BJ (cell line): ENCODE measurements at places on chromosomes 11 and 22. TPM values are rescaled to one million over a fixed set of nuclear protein-coding genes. Genes with fewer than 3 reads are reported as not detected.

- DNase-seq, result no peak
Measured at GRCh38 chr11:75878933-75879332, 63.9 kb downstream of the UVRAG start.

DNA sequence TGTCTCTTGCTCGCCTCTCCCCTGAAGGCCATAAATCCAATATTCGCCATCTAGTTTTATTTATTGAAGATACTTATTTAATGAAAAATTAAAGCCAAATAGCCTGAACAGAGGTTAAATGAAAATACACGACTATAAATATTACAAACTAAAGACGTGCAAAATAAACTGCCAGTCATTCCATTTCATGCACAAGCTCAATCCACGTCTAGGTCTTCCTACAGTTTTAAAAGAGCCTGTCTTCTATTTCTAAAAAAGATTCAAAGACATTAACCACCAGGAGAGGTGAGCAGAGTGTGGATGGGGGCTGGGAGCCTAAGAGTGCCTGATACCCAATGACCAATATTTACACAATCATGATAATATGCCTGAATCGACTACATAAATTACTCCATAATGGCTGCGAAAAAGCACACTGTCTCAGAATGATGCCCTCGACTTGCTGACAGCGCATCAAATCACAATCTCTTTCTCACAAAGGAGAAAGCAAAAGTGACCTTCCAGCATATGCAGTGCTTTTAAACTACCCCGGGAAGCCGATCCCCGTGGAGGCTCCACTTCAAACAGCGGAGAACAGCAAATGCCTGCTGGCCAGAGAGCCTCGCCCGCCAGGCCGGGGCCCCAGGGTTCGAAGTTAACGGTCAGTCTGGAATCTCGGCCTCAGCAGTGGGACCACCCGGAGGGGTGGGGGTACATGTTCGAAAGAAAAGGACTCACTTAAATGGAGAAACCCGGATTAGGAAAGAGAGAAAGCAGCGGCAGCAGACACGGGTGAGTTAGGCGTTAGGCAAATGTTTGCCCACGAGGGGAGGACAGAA is 1.7 kb downstream of the FCHSD2 start:
- DNase-seq, result no peak

CATSPERZ gene
- polyA plus RNA-seq, result not detected in 2 replicates

GRCh38 chr11:10204021-10204420 is 90.0 kb downstream of the SBF2 start:
- DNase-seq, result no peak

- no peak for DNase-seq
Measured at GRCh38 chr11:116644941-116645305, 127.9 kb downstream of the BUD13 start.

SCUBE2 gene
- 1.4 and 2.0 TPM in 2 replicates for polyA plus RNA-seq

DNA sequence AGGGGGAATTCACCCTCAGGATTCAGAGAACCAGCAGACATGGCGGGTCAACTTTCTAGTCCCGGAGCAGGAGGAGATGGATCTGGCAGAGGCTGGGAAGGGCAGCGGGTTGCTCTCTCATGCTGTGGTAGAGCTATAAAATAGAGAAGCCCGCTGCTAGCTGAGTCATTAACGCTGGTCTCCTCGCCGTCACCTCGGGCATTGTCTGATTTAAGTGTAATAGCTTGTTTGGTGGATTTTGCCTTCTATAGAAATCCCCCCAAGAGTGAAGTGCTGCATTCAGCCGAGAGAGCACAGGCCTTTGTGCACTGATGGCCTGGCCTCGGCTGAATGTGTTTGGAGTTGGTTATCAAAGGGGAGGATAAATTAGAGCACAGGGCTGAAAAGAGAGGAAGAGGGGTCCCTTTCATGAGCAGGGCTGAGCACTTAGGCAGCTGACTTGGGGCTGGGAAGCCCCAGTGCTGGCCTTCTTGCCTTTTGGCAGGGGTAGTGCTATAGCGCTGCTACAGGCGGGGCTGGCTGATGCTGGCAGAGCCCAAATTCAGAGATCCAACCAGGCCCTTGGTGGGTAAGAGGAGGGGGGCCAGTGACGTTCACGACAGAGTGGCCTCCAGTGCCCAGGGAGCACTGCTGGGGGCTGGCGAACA is 161.1 kb upstream of the CADM1 start:
- no peak for DNase-seq

GRCh38 chr11:9397746-9398680 is 13.6 kb downstream of the IPO7 start:
- no peak for DNase-seq

DNA sequence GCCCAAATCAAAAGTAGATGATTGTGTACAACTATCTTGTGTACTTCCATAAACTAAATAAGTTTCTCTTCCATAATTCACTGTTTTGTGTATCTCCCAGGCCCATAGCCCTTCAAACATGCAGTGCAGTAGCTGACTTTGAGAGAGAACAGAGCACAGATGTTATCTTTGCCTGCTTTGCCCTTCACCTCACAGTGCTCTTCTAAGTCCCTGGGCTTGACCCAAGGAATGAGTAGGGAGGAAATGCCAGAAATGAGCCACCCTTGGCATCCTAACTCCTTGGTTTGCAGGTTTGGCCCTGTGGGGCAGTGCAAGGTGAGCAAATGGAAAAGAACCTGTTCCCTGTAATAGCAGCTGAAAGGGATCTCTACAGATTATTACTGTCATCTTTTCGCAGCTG is 79.2 kb downstream of the STIM1 start:
- DNase-seq, result no peak

- no peak for DNase-seq
Measured at GRCh38 chr22:42595434-42595833, 19.2 kb downstream of the POLDIP3 start.

CBX7 gene
- 4.2 and 5.3 TPM in 2 replicates for polyA plus RNA-seq

PRSS23 gene
- 258 and 343 TPM in 2 replicates for polyA plus RNA-seq

GRCh38 chr22:21450858-21451353 is 16.3 kb upstream of the TMEM191C start:
- no peak for DNase-seq

DEPDC7 gene
- 4.2 and 7.6 TPM in 2 replicates for polyA plus RNA-seq

DDTL gene
- 0.06 TPM in 1 of 2 replicates, not detected in the other for polyA plus RNA-seq

DNA sequence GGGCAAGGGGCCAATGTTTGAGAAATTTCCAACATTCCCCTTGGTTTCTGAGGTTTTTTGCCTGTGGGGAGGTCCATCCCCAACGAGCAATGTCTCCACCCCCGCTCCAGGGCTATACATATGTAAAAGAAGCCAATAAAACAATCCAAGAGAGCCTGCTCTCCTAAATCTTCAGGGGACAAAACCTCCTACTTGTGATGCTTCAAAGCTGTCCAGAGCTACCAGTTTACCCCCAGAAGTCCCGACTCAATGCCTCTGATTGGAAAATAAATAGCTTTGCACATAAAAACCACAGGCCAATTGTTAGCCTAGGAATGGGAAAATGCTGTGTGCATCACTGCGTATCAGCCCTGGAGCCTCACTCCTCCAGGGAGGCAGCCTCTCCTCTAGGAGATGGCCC is 66.0 kb upstream of the PAX6 start:
- DNase-seq, result no peak

OR4A16 gene
- polyA plus RNA-seq, result not detected in 2 replicates

- DNase-seq, result no peak
Measured at GRCh38 chr22:22408731-22409696, 99.5 kb downstream of the ZNF280B start.

SHANK3 gene
- polyA plus RNA-seq, result 0.21 and 0.25 TPM in 2 replicates

DNA sequence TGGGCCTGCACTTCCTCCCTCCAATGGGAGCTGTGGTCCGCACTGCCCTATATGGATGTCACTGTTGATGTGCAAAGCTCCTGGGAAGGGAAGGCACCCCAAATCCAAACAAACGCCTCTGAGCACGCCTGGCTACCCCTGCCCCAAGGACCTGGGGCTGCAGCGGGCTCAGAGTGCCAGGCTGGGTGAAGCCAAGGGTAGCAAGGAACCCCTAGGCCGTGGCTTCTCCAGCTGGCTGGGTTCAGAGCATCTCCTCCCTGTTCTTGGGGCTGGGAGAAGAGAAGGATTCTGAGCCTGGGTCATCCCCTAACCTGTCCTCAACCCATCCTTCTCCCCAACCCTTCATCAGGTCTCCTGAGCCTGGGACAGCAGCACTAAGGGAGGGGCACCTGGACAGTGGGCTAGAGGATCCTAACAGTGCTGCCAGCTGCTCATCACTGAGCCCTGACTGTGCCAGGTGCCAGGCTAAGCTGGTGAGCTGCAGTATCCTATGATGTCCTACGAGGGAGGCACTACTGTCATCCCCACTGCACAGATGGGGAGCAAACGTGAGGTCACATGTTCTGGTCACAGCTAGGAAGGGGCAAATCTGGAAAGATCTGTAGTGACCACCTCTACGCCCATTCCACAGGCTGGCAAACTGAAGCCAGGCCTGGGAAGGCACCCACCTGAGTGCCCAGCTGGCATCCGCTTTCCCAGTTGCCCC is 3.0 kb downstream of the SSTR3 start:
- no peak for DNase-seq

DNA sequence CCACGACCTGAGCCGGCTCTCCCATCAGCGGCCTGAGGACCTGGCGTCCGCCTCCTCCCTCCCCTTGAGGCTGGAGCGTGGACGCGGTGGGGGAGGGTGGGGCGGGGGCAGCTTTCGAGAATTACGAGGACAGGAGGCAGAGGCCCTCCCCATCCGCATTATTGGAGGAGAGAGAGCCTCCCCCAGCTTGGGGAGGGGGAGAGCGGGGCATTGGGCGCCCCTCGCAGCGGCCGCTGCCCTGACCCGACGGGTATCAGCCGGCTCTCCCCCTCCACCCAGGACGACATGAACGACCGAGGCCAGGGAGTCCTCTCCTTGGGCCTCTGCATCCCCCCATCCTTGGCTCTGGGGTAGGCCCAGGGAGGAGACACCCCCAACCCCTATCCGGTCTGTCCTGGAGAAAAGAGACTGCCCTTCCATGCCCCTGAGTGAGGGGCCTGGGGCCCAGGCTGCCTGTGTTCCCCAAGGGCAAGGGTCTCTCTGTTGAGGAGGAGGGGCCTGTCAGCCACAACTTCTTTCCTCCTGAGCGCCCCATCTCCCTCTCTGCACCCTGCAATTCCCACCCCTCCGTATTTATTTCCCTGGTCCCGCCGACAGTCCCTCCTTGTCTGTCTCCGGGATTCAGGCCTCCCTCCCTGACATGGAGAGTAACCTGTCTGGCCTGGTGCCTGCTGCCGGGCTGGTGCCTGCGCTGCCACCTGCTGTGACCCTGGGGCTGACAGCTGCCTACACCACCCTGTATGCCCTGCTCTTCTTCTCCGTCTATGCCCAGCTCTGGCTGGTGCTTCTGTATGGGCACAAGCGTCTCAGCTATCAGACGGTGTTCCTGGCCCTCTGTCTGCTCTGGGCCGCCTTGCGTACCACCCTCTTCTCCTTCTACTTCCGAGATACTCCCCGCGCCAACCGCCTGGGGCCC is 495 bp downstream of the GPR137 start:
- no peak for DNase-seq

CNGA4 gene
- 0.11 TPM in 1 of 2 replicates, not detected in the other for polyA plus RNA-seq

GRCh38 chr22:47046411-47047065 is 284.1 kb downstream of the TBC1D22A start:
- no peak for DNase-seq

- no peak for DNase-seq
Measured at GRCh38 chr22:42412744-42413333, 19.4 kb downstream of the NFAM1 start.

- DNase-seq, result no peak
Measured at GRCh38 chr22:20319041-20319744, 667 bp downstream of the DGCR6L start.

GRCh38 chr11:92911478-92911877 is 58.0 kb upstream of the MTNR1B start:
- DNase-seq, result no peak

PRRG4 gene
- not detected in 2 replicates for polyA plus RNA-seq

GRCh38 chr11:121914508-121915059 is 201.4 kb downstream of the BLID start:
- no peak for DNase-seq

DNA sequence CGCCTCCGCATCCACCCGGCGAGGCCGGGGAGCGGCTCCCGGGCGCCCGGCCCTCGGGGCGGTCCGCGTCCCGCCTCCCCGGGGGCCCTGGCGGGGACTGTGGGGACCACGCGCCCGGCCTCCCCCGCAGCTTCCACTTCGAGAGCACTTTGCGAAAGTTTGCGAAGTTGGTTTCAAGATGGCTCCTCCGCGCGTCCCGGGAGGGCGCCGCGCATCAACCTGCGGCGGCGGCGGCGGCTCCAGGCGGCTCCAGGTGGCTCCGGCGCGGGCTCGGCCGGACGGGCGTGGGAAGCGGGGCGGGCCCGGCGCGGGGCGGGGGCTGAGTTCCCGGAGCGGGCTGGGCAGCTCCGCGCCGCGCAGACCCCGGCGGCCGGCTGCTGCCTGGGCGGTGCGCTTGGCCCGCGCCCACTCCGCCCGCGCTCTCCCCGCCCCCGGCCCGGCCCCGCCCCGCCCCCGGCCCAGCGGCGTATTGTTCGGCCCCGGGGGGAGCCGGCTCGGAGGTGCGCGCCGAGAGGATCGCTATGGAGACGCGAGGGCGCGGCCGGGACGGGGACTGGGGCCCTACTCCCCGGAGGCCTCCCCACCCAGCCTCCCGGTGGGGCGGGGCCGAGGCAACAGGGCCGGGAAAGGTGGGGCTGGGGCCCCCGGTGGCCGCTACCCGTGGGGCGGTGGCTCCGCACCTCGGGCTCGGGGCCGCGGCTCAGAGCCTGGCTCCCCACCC is at the start of gene CELSR1:
CELSR1 (minus strand) TSS at position 396 of the 721 bp plus-strand sequence. CDS start 450 bp downstream, outside the sequence.
- DNase-seq, result no peak

PARVG gene
- not detected in 2 replicates for polyA plus RNA-seq

SCGB2A2 gene
- not detected in 2 replicates for polyA plus RNA-seq

GRCh38 chr22:28006271-28006670 is 87.2 kb upstream of the PITPNB start:
- no peak for DNase-seq

- no peak for DNase-seq
Measured at GRCh38 chr11:26578998-26579661, 7.1 kb upstream of the MUC15 start.

- no peak for DNase-seq
Measured at GRCh38 chr22:24707470-24707801, 67.1 kb downstream of the PIWIL3 start.

SPCS2 gene
- polyA plus RNA-seq, result 68.3 and 160 TPM in 2 replicates

GRCh38 chr22:46967445-46968358 is 205.3 kb downstream of the TBC1D22A start:
- no peak for DNase-seq
